ENCODE measurements at places on chromosomes 16 and 17. TPM values are rescaled to one million over a fixed set of nuclear protein-coding genes. Genes with fewer than 3 reads are reported as not detected.

GRCh38 chr17:10622617-10623485, 34.3 kb downstream of the MYH3 start:
- no peak overlapping the region for H3K27ac ChIP-seq
- no peaks in the 10 kb centered on the region for H3K27me3 ChIP-seq
- no peaks in the 10 kb centered on the region for H3K4me1 ChIP-seq
- no peaks in the 10 kb centered on the region for H3K36me3 ChIP-seq
- H3K4me3 ChIP-seq: no peak overlapping the region

GRCh38 chr17:32916134-32916533, 11.8 kb upstream of the TMEM98 start:
- H3K36me3 ChIP-seq: no peaks in the 10 kb centered on the region
- H3K4me1 ChIP-seq: peaks cover 4% of the 10 kb centered on the region
- H3K27ac ChIP-seq: no peak overlapping the region
- no peak overlapping the region for H3K4me3 ChIP-seq

- peaks cover 3% of the 10 kb centered on the region for H3K4me1 ChIP-seq
- peaks cover 12% of the 10 kb centered on the region for H3K36me3 ChIP-seq
- no peaks in the 10 kb centered on the region for H3K27me3 ChIP-seq
- H3K4me3 ChIP-seq: no peak overlapping the region
- H3K27ac ChIP-seq: no peak overlapping the region
Measured at GRCh38 chr17:8490256-8491023, 54.8 kb downstream of the NDEL1 start.

- H3K4me3 ChIP-seq: no peak overlapping the region
- no peaks in the 10 kb centered on the region for H3K36me3 ChIP-seq
- H3K27ac ChIP-seq: no peak overlapping the region
- DNase-seq: no peak
- H3K27me3 ChIP-seq: peaks cover 2% of the 10 kb centered on the region
Measured at GRCh38 chr17:1571341-1571704, 8.7 kb upstream of the PITPNA start.

DNA sequence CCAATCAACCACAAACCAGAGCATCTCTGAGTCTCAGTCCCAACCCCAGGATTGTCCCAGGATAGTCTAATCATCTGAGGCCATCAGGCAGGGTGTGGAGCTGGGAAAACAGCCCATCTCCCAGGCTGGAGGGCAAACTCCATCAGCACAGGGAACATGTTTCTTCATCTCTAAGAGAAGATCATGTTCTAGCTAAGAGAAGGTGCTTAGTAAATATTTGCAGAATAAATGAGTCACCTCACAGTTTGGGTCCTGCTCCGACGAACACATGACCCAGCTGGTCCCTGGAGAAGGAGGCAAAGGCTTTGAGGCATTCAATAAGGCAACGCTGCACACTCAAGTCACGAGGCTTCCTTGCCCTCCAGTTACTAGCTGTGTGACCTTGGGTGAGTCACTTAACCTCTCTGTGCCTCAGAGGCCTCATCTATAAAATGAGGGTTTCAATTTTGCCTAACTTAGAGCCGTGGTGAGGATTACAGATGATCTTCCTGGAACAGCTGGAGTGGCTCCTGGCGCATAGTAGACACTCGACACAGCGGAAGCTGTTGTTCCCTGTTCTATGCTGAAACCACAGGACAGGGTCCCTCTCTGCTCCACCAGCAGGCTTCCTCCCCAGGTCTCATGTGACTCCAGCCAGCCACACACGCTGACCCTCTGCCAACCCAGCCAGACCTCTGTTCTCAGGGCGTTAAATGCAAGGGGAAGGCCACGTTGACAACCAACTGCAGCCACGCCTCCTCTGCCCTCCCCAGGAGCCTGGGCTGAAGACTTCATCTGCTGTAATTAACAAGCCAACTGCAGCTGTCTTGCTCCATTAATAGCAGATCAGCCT, 10.3 kb upstream of the RPL38 start:
- H3K4me1 ChIP-seq: no peaks in the 10 kb centered on the region
- H3K27me3 ChIP-seq: peaks cover 5% of the 10 kb centered on the region
- H3K4me3 ChIP-seq: no peak overlapping the region
- no peaks in the 10 kb centered on the region for H3K36me3 ChIP-seq

Gene CBX2
- total RNA-seq: 0.83 TPM

DNA sequence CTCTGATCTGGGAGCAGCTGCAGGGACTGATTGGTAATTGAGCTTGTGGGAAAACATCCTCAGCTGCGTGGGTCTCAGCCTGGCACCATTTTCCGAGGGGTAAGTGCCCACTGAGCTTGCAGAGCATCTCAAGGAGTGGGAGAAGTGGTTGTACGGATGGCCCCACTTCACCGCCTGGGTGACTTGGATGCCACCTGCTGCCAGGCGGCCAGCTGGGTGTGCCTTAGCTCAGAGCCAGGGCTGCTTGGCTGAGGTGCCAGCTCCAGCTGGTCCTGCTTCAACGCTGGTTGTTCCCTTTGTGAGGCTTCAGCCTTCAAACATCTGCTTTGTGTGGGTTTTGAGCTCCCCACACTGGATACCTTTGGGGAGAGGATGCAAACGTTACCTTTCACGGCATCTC, 482.7 kb upstream of the EEF2KMT start:
- DNase-seq: no peak
- H3K4me1 ChIP-seq: no peaks in the 10 kb centered on the region
- no peaks in the 10 kb centered on the region for H3K27me3 ChIP-seq
- H3K36me3 ChIP-seq: no peaks in the 10 kb centered on the region
- no peak overlapping the region for H3K4me3 ChIP-seq
- H3K27ac ChIP-seq: no peak overlapping the region

- peaks cover 11% of the 10 kb centered on the region for H3K27me3 ChIP-seq
- DNase-seq: peak; percentile 32
- H3K4me3 ChIP-seq: peak overlapping the region; percentile 56
- H3K4me1 ChIP-seq: peaks cover 9% of the 10 kb centered on the region
- no peak overlapping the region for H3K27ac ChIP-seq
Measured at GRCh38 chr16:31487720-31488467, 5.0 kb downstream of the SLC5A2 start.

Gene KRT24
- total RNA-seq: not detected

DNA sequence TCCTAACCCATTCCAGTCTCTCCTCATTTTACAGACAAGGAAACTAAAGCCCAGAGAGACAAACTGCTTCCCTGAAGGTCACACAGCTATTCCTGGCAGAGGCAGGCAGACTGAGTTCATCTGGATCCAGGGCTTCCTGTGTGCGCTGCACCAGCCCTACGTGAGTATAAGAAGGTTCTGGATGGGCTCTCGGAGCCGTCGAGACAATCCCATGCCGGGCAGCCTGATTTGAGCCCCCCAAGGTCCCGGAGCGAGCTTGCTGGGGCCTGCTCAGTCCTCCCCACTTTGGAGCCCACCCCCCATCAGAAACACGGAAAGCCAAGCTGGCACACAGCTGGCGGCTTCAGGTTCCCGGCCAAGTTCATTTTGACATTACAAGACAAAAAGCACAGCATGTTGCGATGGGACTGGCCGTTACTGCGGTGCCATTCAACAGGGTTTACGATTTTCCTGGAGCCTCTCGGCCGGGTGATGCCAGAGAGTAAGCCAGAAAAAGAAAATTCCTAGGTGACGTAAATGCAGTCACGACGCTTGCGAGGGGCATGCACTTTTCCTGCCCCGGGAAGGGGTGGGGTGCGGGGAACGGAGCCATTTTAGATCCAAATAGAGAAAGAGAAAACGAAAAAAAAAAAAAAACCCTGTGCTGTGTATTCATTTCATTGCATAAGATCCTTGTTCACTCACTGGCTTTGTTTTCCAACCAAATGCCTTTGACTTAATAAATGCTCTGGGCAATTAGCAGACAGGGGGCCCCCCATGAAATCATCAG, 167.1 kb upstream of the FOXF1 start:
- no peaks in the 10 kb centered on the region for H3K36me3 ChIP-seq
- H3K27me3 ChIP-seq: no peaks in the 10 kb centered on the region
- H3K27ac ChIP-seq: peak overlapping the region; percentile 85

DNA sequence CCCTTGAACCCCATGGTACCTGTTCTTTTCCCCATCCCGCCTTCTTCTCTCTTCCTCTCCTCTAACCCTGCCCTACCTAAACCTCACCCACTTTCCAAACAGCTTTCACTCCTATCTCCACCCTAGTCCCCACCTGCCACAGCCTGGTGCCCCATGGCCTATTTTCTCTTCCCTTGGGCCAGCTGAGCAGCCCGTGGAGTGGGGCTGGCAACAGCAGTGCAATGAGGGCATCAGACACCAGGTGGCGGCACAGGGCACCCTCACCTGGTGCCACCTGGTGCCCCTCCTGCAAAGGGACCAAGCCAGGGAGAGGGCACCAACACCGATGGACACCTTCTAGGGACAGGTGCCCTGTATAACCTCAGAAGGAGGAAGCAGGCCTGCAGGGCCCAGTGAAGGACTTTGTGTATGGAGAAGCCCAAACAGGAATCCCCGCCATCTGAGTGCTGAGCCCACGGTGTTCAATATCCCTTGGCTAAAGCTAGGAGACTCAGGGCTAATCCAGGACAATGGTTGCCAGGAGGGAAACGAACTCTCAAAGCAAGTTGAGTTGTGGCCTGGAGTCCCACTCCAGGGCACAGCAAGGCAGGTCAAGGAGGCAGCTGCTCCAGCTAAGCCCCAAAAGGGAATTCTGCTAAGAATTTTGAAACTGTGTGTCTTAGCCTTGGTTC, 4.0 kb upstream of the ABCC3 start:
- H3K4me1 ChIP-seq: peaks cover 6% of the 10 kb centered on the region
- no peaks in the 10 kb centered on the region for H3K36me3 ChIP-seq
- no peak overlapping the region for H3K27ac ChIP-seq

- peak; percentile 77 for DNase-seq
- H3K27me3 ChIP-seq: no peaks in the 10 kb centered on the region
- no peak overlapping the region for H3K27ac ChIP-seq
- no peaks in the 10 kb centered on the region for H3K4me1 ChIP-seq
Measured at GRCh38 chr17:921161-921560, 58.4 kb downstream of the NXN start.

GRCh38 chr17:57035971-57036481, 49.0 kb upstream of the AKAP1 start:
- no peak overlapping the region for H3K27ac ChIP-seq
- H3K4me3 ChIP-seq: no peak overlapping the region
- H3K4me1 ChIP-seq: no peaks in the 10 kb centered on the region
- no peaks in the 10 kb centered on the region for H3K36me3 ChIP-seq

GRCh38 chr16:26749072-26749471, 317.7 kb upstream of the C16orf82 start:
- H3K4me3 ChIP-seq: no peak overlapping the region
- no peak overlapping the region for H3K27ac ChIP-seq
- no peaks in the 10 kb centered on the region for H3K27me3 ChIP-seq
- no peaks in the 10 kb centered on the region for H3K36me3 ChIP-seq
- DNase-seq: no peak
- no peaks in the 10 kb centered on the region for H3K4me1 ChIP-seq

DNA sequence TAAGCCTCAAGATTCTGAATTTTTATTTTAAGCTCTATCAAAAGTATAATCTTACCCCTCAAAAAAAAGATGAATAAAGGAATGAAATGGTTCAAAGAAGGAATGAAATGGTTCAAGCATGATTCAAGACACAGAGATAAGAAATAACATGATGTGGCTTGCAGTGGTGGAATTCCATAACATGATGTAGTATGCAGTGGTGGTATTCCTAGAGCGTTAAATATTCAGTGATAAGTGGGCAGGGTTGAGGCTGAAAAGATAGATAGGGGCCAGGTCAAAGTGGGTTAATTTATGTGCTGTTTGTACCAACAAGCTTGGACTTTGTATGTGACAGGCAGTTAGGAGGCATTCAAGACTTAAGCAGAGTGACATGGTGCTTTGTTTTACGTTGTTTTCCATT, 29.6 kb downstream of the TNRC6A start:
- no peak for DNase-seq
- no peak overlapping the region for H3K4me3 ChIP-seq

- peaks cover 27% of the 10 kb centered on the region for H3K4me1 ChIP-seq
- no peak overlapping the region for H3K27ac ChIP-seq
- no peaks in the 10 kb centered on the region for H3K27me3 ChIP-seq
- no peak overlapping the region for H3K4me3 ChIP-seq
- DNase-seq: peak; percentile 43
Measured at GRCh38 chr16:84175350-84176081, 11.3 kb downstream of the TAF1C start.

Gene ATP2C2
- total RNA-seq: not detected

DNA sequence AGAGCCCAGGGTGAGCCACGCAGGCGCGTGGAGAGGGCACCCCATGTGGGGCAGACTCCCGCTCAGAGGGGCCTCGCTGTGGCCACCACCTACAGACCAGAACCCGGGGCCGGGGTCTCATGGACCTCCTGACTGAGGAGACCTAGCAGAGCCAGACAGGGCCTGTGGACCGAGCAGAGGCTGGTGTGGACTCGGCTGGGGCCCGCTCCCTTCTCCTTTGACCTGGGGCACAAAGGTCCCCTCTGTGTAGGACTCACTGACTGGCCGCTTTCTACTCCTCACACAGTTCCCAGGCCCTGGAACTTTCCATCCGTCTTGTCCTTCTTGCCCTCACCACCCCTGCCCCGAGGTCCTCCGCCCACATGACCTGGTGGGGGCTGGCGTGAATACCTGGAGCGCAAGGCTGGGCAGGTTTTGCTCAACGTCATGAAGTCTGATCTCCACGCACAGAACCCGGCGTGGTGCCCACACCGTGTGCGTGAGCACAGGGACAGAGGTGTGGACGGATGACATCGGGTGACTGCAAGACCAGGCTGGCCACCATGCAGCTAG, 44.7 kb upstream of the ACSF3 start:
- no peaks in the 10 kb centered on the region for H3K27me3 ChIP-seq
- no peaks in the 10 kb centered on the region for H3K4me1 ChIP-seq
- H3K36me3 ChIP-seq: no peaks in the 10 kb centered on the region
- no peak overlapping the region for H3K27ac ChIP-seq
- DNase-seq: no peak
- no peak overlapping the region for H3K4me3 ChIP-seq

Gene KRTAP3-2
- not detected for total RNA-seq

DNA sequence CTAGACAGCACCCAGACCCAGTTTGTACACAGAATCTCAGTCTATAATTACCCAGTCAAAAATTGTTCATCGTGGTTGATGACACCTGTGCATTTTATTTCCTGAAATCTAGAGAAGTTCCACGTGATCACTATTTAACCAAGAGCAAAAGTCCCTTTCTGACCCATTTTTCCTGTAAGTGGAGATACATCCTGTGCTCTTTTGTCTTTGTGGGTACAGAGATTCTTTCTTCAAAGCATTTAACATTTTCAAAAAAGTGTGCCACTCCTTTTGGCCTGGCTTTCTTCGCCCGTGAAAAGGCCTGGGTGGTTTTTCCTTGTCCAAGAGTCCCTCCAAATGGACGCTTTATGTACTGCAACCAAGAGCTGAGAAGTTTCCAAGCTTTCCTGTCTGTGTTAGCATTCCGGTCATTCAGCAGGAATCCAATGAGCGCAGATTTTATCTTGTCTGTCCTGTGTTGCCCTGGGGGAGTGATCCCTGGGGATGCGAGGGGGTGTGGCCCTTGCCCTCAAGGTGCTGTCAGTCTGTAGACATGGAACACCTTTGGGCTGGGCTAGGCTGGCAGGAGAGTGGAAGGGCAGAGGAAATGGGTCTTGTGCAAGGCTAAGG, 161.1 kb upstream of the CACNG5 start:
- DNase-seq: peak; percentile 62
- H3K4me1 ChIP-seq: peaks cover 3% of the 10 kb centered on the region
- H3K4me3 ChIP-seq: no peak overlapping the region

Data from fibroblast of lung (primary cell).